Immature natural killer cell (primary cell): ENCODE measurements at places on chromosomes 5 and 9. TPM values are rescaled to one million over a fixed set of nuclear protein-coding genes. Genes with fewer than 3 reads are reported as not detected.
A peak's percentile ranks its signal among the peaks of the same experiment; 100 is the strongest.

- DNase-seq, result no peak
Observed at GRCh38 chr9:3397766-3398165, 128.0 kb downstream of the RFX3 start.

GRCh38 chr5:174935854-174936474 lies 211.6 kb downstream of the MSX2 start:
- DNase-seq, result peak; percentile 6

- no peak for DNase-seq
Observed at GRCh38 chr5:157020511-157021222, 38.2 kb downstream of the HAVCR1 start.

DNA sequence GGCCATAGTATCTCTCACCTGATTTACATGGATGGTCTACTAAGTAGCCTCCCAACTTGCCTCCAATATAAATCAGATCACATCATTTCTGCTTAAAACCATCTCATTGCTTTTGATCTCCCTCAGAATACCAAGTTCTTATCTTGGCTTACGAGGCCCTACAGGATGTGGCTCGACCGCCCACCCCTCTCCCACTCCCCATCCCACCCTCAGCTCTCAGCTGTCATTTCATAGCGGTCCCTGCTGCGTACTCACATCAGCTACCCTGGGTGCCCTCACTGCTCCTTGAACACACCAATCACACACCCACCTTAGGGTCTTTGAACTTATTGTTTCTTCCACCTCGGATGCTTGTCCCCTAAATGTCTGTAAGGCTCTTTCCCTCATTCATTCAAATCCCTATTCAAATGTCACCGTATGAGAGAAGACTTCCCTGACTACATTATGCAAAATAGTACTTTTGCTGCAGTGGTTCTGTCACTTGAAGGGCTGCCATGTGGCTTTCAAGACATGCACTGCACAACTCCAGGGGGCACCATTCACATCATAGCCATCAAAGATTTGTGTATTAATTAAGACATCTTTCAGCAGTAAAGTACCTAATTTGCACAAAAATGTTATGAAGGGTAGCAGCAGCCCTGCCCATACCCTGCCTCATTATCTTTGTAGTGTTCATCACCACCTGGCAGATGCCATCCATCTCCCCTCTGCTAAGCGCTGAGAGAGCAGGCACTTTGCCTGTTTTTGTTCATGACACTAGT lies 171.1 kb downstream of the ENC1 start:
- no peak for DNase-seq

GRCh38 chr9:133344071-133344470 lies 3.9 kb downstream of the MED22 start:
- no peak for DNase-seq

DNA sequence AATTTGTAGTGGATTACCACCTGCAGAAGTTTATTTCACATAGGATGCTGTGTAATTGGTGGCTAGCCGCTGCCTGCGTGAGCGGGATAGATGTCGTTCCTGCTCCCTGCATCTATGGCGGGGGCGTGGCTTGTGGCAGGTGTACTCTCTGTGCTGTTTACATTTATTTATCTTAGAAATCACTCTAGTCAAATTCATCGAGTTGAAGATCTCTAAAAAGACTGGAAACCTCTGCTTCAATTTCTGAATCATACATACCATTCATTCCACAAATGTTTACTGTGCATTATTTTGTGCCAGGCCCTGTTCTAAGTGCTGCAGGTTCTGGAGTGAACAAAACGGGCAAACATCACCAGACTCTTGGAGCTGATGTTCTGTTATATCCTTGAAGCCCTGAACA lies 11.9 kb downstream of the ROPN1L start:
- no peak for DNase-seq

- peak; percentile 96 for DNase-seq
Observed at GRCh38 chr9:99819856-99820684, 1.6 kb upstream of the NR4A3 start.

DNA sequence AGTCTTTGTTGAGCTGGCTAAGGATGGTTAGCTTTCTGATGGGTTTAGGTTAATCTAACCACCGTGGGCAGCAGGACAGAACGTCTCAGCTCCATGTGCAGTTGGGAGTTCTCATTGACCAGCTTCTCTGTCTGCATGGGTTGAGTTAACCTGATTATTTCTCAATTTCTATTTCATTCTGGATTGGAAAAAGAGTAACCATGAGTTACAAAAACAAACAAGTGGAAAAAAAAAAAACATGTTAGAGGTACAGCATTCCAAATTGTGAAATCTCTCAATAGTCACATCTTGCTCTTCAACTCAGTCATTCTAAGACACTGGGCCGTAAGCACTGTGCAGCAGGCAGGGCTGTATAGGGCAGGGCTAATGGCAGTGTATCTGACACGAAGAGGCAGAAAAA lies 343.7 kb upstream of the KLF4 start:
- no peak for DNase-seq

DNA sequence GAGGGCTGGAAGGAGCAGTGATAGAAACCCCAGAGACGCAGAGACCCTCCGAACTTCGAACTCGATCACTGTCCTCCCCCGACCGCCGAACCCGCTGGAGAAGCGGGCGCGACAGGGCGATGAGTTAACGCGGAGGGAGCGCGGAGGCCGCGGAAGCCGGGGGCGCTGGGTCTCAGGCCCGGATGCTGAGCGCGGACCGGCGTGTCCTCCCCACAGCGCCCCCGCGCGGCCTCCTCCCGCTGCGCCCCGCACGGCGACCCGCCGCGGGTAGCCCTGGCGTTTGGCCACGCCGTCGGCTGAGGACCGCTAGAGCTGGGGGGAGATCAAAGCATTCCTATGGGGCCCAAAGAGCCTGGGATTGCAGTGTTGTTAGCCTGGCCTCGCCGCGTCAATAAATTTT lies 7.7 kb upstream of the DMRT2 start:
- DNase-seq, result no peak

DNA sequence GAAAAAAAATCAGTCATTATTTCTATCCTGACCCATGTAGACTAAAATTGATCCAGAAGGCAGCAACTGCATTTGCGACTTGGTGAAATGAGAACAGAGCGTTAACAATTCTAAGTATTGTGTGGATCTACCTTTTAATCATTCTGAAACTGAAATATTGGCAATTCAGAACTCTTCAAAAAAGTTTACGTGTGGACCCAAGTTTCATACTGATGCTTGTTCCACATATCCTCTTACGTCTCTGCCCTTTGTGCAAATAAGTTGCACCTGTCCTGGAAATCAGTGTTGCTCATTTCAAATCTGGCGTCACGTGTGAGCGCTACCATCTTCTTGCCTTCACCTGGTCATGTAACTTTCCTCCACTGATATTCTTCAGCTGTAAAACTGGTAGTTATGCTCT lies 74.7 kb downstream of the NTRK2 start:
- DNase-seq, result no peak

DNA sequence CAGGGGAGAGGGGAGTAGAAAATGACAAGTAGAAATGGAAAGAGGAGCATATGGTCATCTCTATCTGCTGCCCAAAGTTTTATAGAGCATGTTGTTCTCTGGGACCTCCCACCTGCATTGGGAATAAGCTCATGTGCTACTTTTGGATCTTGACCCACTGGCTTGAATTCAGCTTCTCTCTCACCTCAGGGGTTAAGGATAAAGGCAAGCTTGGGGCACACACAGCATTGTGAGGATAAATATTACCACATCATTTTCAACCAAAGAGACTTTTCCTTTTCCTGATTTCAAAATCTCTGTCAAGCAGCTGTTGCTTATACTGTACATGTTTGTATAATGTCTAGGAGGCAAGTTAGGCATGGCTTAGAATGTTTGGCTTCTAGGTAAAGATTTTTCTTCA lies 16.6 kb downstream of the ATP10B start:
- no peak for DNase-seq

DNA sequence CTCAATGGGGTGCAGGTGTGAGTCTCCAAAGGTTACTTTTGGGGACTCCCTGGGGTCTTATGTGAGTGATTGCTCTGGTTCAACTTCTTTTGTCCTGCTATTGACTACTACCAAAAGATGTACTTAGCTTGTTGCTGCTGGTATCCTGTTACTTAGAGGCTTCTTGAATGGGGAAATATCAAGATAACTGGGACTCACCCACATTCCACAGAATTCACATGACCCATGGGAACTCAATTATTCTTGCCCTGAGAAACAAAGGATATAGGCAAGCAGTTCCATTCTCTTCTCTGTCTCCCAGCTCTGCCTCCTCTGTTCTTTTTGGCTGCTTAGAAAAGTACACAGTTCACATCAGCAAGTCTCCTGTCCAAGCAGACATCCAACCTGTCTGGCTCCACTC lies 105.9 kb downstream of the UNC13B start:
- DNase-seq, result no peak

DNA sequence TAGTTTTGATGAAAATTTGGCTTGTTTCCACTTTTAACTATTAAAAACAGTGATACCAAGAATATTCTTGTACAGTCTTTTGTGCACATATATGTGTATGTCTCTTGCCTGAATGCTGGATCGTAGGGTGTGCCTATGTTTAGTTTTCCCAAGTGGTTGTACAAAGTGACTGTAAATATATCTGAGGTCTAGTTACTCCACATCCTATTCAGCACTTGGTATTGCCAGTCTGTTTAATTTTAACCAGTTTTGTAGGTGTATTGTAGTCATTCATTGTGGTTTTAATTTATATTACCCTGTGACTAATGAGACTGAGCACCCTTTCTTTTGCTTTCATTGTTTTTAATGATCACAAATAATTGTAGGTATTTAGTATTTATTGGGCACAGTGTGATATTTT lies 17.8 kb downstream of the RCL1 start:
- DNase-seq, result no peak

DNA sequence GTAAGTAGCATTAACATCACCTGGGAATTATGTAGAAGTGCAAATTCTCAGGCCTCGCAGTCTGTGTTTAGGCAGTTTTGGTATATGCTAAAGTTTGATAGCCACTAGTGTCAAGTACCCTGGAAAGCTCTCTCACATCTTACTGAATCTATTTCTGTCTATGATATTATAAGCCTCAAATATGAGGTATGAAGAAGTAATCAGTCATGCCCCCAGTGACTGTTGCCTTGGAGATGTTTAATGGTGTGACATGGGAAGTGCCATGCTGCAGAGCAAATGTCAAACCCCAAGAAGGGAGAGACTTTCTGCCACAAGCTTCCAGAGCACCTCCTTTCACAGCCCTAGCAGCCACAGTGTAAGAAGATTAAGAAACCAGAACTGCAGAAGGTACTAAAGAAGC lies 9.8 kb upstream of the PDE8B start:
- DNase-seq, result no peak

- DNase-seq, result no peak
Observed at GRCh38 chr9:135224921-135225541, 137.6 kb downstream of the OLFM1 start.

DNA sequence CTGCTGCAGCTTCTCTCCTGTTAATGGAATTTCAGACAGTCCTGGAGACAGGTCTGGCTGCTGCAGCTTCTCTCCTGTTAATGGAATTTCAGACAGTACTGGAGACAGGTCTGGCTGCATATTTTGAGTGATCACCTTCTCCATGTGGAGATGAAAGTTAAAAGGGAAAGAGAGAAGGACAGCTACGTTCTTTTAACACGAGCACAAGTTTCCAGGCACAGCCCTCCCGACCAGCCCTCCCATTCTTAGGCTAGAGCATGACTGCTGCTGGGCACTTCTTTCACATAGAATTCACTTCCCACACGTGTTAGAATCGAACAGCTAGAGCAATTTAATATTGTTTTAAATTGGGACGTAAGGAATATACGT lies 133.3 kb upstream of the DMRT1 start:
- no peak for DNase-seq

- no peak for DNase-seq
Observed at GRCh38 chr5:156261275-156261939, 65.6 kb upstream of the SGCD start.

- DNase-seq, result no peak
Observed at GRCh38 chr9:133521122-133522072, 3.4 kb downstream of the MYMK start.

DNA sequence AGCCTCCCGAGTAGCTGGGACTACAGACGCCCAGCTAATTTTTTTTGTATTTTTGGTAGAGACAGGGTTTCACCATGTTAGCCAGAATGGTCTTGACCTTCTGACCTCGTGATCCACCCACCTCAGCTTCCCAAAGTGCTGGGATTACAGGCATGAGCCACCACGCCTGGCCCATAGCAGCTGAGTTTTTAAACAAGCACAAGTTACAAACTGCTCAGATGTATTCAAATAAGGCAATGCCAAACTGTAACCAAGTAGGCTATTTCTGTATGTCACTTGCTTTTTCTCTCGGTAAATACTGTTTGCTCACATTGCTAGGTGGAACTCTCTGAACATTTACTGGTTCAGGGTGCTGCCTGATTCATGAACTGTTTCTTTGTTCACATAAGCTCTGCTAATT lies 799.3 kb upstream of the NUDT12 start:
- DNase-seq, result no peak

DNA sequence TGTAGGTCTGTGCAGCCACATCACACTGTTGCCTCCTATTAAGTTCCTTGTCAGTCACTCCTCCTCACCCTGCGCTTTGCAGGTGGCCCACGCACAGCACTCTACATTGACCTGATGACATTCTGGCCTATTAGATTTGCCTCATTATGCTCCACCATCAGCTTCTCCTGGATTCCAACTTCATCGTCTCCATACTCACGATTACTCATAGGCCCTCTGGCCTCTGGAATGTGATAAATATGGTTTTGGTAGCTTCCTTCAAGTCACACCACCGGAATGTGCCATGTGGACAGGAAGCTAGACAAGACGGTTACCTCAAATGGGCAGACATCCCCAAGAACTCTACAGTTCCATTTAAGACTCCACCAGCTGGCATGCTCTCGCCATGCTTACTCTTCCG lies 158.0 kb upstream of the LHFPL2 start:
- DNase-seq, result no peak

GRCh38 chr9:133436681-133437080 lies 14.5 kb downstream of the ADAMTS13 start:
- DNase-seq, result no peak

DNA sequence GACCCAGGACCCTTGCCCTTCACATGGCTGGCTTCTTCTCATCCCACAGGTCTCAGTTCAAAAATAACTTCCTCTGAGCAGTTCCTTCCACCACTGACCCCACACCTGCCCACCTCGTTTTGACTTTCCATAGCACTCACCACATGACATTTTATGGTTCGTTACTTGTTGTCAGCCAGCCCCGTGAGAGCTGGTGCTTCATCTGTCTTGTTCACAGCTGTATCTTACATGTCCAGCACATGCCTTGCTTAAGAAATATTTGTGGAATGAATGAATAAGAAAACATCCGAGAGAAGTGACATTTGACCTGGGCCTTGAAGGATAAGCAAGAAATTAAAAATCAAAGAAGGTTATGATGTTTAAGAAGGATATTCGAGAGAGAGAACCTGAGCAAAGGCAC lies 193.9 kb downstream of the RFK start:
- no peak for DNase-seq

MEIKIN gene
- polyA plus RNA-seq, result not detected

OR1L1 gene
- polyA plus RNA-seq, result not detected

HMMR gene
- 0.98 TPM for polyA plus RNA-seq

SLC6A7 gene
- polyA plus RNA-seq, result not detected

WHRN gene
- 1.4 TPM for polyA plus RNA-seq

EGFLAM gene
- not detected for polyA plus RNA-seq

ADGRD2 gene
- not detected for polyA plus RNA-seq

GPR151 gene
- polyA plus RNA-seq, result not detected

LRRC70 gene
- 4.4 TPM for polyA plus RNA-seq
